Stimulated activated CD8-positive, alpha-beta memory T cell treated with anti-CD3 and anti-CD28 coated beads, Interleukin-7, amount 100 ng/mL, for 1 hour (primary cell): ENCODE measurements at places on chromosomes 16 and 17.

DNA sequence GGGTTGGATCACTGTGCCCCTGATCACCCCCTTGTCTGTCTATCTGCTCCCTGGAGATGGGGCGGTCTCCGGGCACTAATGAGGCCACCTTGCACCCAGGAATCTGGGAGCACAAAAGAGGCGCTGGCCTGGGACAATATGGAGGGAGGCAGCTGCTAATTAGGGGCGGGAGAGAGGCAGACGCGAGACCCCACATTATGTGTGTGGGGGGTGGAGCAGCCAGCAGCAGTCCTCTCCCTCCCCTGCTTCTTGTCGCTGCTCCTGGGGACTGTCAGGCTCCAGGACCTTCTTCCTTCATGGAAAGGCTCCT, 324 bp upstream of the HCRT start:
- no peak for DNase-seq

DNA sequence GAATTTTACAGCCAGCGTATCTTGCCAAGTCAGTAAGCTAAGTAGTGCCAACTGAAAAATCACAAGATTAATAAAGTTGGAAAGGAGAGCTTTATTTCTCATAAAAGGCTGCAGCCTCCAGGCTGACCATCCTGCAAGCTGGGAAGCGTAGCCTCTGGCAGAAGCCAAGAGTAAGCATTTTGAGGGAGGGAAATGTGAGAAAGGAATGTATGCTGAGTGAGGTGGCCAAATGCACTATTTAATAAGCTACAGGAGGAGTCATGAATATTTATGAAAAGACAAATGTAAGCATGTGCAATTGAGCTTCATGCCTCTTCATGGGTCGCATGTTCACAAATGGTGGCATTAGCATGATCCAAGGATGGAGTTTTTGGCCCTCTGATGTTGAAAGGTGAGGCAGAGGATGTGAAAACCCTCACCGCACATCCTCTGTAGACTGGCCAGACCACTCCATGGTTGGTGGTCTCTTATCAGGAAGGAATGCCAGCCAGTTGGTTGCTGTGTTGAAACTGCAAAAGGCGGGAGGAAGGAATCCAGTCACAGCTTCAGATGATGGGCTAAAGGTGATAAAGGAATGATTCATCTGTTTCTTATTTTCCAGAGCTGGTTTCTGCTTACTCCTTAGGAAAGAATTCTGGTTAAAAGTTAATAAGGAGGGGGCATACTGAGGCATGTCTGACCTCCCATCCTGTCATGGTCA, 9.2 kb downstream of the KRT33B start:
- DNase-seq: no peak

- no peak for DNase-seq
Observed at GRCh38 chr17:28895794-28896447, 1.6 kb downstream of the FLOT2 start.

GRCh38 chr17:27549251-27549893, 81.6 kb upstream of the LGALS9 start:
- DNase-seq: no peak

GRCh38 chr16:86572606-86573005, 5.7 kb upstream of the FOXL1 start:
- no peak for DNase-seq

DNA sequence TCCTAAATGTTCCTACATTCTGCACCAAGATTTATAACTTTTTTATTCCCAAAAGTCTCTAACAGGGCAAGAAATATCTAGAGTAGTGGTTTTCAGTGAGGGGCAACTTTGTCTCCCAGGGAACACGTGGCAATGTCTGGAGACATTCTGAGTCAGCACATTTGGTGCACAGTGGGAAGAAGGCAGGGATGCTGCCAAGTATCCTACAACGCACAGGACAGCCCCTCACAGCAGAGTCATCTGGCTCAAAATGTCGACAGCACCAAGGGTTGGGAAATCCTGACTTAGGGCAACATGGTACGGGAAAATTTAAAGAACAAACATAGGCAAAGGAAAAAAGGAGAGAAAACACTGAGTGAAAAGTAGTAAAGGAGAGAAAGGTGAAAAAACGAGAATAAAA, 61.8 kb downstream of the SMG6 start:
- DNase-seq: no peak

DNA sequence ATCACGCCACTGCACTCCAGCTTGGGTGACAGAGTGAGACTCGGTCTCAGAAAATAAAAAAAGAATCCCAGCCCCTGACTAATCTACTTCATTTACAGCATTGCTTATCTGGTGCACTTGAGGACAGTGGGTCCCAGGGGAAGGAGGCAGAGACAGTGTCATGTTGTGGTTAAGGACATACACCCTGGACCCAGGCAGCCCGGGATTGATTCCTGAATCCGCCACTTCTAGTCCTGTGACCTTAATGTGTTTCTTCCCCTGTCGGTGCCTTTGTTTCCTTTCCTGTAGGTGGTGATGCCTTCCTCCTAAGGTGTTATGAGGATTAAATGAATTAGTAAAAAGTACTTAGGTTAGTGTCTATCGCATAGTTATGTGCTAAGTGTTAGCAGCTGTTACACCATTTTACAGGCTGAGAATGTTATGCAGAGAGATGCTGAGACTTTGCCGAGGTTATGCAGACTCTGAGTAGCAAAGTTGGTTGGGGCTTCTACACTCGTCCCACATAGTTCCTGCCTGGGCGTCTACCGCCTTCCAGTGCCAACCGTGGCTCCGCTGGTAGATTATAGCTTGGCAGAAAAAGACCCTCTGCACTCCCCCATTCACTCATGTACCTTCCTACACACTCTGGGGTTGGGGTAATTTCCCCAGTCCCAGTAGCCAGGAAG, 74.8 kb downstream of the RAB11FIP4 start:
- DNase-seq: no peak

- no peak for DNase-seq
Observed at GRCh38 chr17:68704871-68705713, 103.9 kb upstream of the FAM20A start.

GRCh38 chr17:6110592-6110991, 40.4 kb downstream of the WSCD1 start:
- no peak for DNase-seq

DNA sequence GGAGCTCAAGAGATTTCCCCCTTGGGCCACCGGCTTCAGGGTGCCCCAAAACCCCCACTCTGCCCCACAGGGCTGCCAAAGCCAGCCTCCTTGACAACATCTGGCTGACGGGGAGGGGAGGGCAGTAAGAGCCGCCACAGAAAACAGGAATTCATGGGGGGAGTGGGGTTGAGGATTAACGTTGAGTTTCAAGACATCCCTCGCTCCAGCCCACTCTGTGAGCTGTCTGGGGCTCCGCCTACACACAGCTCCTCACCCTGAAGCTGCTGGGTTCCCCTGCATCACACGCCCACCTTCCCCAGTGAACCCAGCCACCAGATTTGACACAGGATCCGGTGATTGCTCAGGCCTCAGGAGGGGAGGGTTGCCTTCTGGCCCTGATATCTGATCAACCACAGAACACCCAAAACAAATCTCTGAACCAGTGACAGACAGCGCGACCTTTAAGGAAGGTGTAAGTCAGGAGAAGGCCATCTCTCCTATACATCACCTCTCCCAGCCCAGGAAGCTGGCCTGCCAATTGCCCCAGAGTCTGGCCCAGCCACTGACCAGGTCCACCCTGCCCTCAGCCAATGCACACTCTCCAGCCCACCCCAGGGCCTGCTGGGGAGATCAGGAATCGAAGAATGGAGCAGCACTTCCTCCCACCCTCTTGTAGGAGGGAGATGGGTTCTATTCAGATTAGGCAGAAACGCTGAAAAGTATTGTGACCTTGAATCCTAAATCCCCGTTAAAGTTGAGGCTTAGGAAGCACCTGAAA, 132.1 kb downstream of the CLEC16A start:
- DNase-seq: no peak

- no peak for DNase-seq
Observed at GRCh38 chr17:50046179-50046578, 9.7 kb upstream of the ITGA3 start.

DNA sequence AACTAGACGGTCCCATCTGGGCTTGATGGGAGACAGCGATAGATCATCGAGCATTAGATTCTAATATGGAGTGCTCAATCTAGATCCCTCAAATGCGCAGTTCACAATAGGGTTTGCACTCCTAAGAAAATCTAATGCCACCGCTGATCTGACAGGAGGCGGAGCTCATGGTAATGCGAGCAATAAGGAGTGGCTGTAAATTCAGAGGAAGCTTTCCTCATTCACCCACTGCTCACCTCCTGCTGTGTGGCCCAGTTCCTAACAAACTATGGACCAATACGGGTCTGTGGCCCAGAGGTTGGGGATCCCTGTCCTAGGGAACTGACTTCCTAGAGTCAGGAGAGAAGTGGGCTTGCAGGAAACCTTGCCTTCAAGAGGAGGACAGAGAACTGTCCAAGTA, 25.2 kb upstream of the AMZ2 start:
- no peak for DNase-seq

DNA sequence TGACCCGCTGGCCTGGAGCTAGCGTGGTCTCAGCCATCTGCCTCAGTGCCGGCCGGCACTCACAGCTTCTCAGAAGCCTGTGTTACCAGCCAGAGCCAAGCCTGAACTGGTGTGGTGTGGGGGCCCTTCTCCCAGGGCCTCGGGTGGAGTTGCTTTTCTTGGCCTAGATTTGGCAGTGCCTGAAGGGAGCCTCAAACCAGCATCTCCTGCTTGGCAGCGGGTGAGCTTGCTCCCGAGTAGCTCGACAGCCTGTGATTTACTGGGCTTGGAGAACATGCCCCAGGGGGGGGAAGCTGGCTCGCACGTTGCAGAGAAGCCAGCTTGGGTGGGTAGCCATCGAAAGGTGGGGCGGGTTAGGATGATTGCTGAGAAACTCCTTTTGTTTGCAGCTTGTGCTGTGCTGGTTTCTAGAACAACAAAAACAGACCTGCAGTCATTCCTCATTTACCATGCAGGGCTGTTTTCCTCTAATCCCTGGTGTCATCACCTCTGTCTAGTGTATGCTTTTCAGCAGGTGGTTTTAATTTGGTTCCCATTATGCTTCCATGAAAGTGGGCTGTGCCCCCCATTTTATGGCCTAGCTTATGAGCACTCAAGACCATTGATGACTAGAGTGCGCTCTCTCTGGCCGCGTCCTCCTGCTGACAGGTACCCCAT, 42.2 kb downstream of the TBCD start:
- no peak for DNase-seq

DNA sequence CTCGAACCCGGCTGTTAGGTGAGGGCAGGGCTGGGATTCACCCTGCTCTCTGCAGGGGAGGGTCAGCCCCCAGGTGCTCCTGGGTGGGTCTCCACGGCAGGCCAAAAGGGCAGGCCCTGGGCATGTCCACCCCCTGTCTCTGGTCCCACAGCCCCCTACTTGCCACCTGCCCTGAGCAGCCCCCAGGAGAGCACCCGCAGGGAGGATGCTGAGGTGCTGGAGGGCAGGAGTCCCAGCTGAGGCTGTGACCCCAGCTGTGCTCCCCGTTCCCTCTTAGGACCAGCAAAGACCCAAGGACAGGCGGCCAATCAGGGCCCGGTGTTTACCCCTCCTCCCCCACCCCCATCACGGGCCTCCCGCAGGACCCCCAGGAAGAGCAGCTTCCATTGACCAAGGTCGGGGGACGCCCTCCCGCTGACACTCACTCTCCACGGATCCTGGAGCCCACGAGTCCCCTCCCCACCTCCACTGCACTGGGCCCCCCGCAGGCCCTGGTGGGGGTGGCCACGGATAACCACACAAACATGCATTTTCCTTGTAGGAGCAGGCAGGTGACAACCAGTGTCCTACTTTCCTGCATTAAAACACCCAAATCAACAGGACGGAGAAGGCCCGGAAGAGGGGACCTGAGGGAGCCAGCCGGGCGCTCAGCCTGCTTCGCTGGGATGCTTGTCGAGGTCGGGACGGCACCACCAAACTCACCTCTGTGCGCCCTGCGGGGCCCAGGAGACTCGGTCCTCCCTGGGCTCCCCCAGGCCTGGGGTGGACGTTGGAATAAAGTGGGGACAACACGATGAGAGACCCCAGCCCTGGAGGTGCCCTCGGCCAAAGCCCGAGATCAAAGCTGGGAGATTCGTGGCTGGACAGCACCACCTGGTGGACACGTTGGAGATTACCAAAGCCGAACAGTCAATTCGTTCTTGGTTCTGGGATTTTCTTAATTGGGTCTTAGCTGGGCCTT, 22.5 kb upstream of the ENPP7 start:
- peak; percentile 20 for DNase-seq

DNA sequence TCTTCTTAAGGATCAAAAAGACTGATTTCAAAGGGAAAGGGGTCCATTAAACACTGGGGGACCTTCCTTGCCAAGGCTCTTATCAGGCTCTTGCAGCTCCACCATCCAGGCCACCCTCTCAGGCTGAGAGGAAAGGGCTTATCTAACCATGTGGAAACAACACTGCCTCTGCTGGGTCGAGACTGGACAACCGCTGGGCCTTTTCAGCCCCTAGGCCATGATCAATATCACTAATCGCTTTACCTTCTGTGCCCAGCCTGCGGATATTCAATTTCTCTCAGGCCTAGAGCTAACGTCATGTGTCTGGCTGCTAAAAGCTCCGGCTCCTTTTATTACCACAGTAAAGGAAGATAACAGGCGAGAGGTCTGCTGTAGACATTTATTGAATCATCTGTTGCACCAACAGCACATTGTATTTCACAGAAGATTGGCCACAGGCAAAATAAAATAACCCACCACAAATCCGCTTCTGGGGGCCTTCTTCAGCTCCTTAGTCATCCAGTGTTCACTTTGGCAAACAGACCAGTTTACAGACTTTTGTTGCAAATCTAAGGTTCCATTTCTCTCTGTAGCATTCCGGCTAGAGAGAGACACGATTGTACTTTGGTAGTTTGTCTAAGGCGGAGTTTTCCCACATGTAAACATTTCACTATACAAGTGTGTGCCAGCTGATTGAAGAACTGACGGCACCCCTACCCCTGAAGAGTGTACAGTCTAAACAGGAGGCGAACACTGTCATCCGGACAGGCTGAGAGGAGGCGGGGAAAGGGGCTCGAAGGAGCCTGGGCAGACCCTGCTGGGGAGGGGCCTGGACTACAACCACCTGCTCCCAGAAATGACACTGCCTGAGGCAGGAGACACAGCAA, 13.9 kb downstream of the CYB561 start:
- no peak for DNase-seq

DNA sequence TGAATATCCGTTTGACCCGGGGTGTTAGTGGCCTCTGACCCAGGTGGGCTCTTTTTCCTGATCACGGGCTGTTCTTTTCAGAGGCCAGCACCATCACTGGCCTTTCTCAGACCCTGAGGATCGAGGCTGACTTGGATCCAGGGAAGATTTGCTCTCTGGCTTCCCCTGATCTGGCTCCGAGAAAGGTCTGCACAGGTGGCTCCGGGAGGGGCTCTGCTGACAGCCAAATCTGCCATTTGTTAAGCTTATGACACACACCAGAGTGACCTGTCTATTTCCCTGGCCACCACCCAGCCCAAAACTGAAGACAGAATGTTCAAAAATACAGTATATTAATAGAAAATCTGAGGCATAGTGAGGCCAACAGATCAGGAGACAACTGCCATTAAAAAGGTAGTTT, 221.8 kb upstream of the TNRC6C start:
- no peak for DNase-seq

- no peak for DNase-seq
Observed at GRCh38 chr17:51419476-51419875, 159.1 kb downstream of the UTP18 start.
